Stimulated activated CD4-positive, alpha-beta T cell treated with anti-CD3 and anti-CD28 coated beads, Interleukin-1b, Interleukin-23, amount 100 ng/mL, for 24 hours (primary cell): ENCODE measurements at places on chromosomes 3 and 15.

- no peak for DNase-seq
These were observed 57.1 kb upstream of the RPL32 start for GRCh38 chr3:12898290-12898964.

DNA sequence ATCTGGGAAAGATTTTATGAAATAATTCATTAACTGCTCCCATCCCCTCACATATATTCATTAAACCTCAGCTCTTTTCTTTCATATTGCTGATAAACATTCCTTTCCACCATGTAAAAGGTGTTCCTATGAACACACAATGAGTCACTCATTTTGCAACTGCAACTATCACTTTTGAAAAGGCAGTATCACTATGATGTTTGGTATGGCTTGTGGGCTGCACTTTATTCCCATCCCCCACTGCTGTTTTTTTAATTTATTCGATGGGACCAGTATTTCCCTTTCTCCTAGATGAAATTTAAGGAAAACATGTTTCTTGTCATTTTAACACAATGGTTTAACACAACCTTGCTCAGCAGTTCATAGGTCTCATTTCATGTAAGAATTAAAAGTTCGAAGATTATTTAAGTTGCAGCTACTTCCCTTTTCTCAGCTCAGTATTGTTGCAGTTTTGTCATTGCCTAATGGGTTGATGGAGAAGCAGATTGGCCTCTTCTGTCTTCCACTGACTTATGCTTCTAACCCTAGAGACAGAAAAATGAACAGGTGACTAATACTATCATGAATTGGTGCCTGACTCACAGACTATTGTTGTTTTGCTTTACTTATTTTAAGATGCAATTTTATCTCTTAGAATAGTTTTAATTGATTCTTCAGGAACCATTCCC, 280.3 kb downstream of the ZPLD1 start:
- DNase-seq, result no peak

DNA sequence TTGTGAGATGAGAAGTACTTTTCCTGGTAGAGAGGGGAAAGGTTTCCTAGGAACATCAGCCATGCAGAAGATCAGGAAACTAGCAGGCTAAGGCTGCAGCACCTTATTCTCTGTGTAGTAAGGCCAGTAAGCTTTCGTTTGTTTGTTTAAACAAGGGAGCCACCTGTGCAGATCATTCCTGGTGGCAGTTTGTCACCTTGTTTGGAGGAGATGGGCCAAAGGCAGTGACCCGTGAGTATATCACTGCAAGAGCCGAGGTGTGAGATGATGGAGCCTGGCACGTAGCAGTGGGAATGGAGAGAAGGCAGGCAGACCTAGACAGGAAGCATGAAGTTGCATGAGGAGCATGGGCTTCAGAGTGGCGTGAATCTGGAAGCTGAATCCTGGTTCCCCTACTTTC, 19.6 kb downstream of the ATG7 start:
- DNase-seq, result no peak

GRCh38 chr15:60423537-60423936, 25.8 kb upstream of the ANXA2 start:
- no peak for DNase-seq

- DNase-seq, result no peak
These were observed 162.1 kb downstream of the FOXP1 start for GRCh38 chr3:71421475-71421819.

DNA sequence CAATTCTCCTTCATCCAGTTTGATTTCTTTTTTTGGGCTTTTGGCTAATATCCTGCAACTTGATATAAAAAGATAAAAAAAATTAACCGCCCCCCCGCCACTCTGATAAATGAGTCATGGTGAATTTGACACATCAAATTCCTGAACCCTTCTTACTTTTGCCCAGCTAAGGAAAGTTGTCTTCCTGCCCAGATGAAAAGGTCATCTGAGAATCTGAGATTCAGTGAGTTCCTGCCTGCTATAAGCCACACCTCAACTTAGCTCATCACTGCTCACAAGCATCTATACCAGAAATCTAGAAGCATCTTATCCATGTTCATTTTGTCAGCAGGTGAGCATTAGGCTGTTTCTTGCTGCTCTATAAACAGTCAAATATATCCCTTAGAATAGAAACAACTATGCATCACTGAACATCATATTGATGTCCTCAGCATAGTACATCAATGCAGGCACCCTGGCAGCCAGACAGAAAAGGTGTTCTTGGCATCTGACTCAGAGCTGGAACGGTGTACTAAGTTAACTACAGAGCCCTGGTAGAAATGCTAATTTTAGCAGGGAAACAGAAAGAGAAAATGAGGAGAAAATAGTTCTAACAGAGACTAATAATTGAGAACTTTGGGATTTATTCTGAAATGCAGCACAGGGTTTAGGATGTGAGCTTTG, 77.1 kb downstream of the SEMA6D start:
- DNase-seq, result no peak

DNA sequence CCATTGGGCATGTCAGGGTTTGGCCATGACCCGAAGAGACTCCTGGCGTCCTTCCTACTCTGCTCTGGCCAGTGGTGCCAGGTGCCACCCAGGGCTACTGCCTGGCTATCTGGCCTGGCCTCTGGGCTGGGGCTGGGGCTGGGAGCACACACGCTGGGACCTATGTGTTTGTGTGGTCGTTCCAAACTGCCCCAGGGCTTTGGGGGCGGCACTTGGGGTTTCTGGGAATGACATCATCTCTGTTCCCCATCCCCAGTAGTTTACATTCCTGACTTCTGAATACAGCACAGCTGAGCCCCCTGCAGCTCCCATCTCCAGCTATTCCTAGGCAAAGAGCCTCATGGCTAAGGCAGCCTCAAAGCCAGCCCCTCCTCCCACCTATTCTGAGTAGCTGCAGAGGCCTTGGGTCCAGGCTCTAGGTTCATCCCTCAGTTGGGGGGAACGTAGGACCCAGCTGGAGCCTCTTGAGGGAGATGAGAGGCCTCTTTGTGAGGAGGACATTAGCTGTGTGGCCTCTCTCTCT, 24.3 kb downstream of the PLEKHO2 start:
- DNase-seq, result no peak

DNA sequence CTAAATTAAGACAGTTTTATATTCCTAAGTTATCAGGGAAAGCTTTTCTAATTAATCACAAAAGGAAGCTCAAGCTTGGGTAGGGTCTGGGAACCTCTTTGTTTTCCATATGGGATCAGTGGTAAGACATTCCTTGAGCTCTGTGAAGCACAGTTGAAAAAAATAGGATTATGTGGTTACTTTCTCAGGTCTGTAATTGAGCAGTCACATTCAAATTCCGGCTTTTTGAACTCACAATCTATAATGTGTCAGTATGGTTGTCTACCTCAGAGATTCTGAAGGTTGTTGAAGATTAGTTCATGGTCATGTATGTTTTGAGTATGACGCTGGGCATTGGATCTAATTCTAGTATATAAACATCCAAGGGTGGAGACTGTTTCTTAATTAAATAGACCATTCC, 364.5 kb downstream of the LPP start:
- DNase-seq, result no peak

DNA sequence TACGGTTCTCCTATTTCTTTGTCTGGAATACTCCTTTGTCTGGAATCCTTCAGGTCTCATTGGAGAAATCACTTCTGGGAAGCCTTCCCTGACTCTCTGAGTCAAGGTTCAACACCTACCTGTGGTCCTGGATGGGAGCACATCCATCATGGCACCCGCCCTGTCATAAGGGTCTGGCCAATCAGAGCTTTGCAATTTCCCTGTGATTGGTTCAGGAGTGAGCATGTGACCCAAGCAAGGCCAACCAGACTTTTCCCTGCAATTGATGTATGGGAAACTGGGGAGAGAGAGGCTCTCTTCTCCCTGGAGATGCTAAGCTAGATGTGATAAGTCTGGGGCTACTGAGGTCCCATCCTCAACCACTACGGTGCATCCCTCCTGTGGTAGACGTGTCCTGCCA, 8.1 kb downstream of the FAM3D start:
- DNase-seq, result no peak

DNA sequence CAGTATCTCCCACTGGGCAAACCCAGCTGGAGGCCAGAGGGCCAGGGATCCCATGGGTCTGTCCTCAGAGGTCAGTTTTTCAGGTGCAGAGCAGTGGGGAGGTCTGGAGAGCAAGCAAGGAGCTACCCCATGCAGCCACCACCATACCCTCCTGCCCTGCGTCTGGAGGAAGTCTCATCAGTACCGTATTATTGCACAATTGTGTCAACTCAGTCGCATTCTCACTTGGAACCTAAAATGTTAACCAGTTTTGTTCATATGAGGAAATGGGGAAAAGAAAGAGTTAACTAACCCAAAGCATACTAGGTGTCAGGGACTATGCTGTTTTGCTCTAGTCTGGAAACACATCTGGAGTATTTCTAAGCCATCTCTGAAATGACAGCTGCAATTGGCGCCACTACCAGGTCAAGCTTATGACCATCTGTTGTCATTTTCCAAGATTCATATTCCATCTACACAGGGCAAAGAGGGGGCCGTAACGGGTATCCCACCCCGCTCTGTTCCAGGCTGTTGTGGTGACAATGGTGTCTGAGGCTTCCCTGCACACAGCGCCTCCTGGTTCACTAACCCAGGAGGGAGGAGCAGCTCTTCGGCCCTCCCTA, 16.9 kb upstream of the APBA2 start:
- DNase-seq, result no peak

- DNase-seq, result no peak
These were observed 144.6 kb downstream of the RORA start for GRCh38 chr15:61084472-61084871.

DNA sequence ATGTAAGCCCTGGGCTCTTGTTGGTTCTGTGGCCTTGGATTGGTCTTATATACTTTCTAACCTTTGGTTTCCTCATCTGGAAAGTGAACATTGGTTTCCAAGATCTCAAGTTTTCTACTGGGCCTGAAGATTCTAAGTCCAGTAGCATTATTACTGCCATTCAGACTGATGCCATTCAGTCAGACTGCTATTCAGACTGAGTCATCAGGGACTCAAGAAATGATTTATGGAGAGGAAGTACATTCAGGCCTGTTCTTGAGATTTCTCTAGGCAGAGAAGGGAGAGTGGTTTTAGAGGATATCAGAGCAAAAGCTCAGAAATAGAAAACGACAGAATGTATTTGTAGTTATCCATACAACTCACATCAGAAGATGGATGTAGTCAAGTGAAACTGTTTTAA, 557.2 kb downstream of the NR2F2 start:
- DNase-seq, result no peak

GRCh38 chr15:54197995-54198394, 219.8 kb downstream of the UNC13C start:
- DNase-seq, result no peak

- DNase-seq, result no peak
These were observed 9.4 kb upstream of the KIF7 start for GRCh38 chr15:89664441-89665350.

- no peak for DNase-seq
These were observed 705 bp downstream of the TMPRSS7 start for GRCh38 chr3:112035241-112035640.

GRCh38 chr15:66842710-66843441, 140.8 kb downstream of the SMAD6 start:
- DNase-seq, result no peak

GRCh38 chr15:74158855-74159650, 14.5 kb upstream of the ISLR start:
- DNase-seq, result no peak

- no peak for DNase-seq
These were observed 91.0 kb downstream of the LRTM1 start for GRCh38 chr3:54836871-54837270.

GRCh38 chr15:34311563-34311962, 26.0 kb downstream of the SLC12A6 start:
- DNase-seq, result no peak

DNA sequence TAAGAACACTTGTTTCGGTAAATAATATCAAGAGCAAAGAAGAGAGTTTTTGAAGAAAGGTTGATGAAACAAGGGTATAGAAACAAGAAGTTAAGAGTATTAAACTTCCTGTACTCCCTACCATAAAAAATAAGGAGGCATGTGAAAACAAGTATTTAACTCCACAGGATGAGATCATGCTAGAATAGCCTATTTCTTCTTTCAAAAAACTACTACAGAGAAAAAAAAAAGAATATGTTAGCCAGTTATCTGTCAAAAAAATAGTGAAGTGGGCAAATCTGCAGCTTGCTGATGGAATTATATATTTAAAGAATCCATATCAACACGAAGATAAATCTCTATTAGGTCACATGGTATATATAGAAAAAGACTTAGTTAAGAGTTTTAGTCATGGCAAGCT, 33.4 kb downstream of the SETD2 start:
- DNase-seq, result no peak

DNA sequence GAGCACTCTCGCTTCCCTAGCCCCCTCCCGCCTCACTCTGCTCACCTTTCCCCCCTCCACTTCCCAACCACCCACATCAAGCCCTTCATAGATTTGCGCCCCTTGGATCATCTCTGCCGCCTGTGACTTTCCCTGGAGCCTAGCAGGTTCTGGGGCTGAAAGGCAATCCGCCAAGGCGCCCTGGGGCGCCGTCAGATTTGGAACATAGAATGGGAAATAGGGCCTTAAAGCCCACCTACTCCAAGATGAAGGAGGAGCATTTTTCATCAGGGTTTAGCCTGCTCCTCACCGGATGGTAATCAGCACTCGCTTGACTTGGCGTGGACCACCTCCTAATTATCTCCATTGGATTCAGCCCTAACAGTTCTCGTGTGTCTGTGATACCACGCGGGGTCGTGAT, 1.3 kb downstream of the CPNE4 start:
- no peak for DNase-seq

DNA sequence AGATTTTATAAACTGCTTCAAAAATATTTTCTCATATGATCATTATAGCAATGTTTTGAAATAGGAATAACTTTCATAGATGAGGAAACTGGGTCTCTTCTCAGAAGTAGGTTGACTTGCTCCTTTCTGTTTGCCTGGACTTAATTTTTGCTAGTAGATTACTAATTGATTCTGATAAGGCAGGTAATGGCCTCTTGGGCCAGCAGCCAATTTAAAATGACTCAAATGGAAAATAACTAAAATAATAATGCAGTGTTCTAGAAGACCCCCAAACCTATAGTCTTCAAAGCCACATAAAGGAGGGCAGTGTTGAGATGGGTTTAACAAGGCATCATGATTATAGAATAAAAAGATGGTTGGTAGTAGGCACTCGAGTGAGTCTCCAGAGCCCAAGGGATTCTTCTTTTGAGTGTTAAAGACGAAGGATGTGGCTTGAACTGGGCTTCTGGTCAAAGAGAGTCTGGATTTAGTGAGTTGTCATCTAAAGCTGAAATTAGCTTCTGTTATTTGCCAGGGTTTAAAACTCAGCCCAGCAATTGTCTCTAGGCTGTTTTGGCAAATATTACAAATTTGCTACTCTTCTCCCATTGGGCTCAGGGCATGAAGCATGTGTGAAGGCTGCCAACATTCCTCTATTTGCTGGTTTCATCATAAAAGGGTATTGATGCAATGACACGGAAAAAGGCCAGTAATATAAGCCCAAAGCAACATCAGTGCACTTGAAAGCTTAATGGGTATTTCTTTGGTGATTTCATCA, 297.1 kb upstream of the MEIS2 start:
- DNase-seq, result no peak

GRCh38 chr15:77553257-77553656, 79.5 kb downstream of the LINGO1 start:
- no peak for DNase-seq

GRCh38 chr3:162302983-162303624, 806.5 kb downstream of the OTOL1 start:
- no peak for DNase-seq
